ENCODE measurements at places on chromosomes 7 and 10.

DNA sequence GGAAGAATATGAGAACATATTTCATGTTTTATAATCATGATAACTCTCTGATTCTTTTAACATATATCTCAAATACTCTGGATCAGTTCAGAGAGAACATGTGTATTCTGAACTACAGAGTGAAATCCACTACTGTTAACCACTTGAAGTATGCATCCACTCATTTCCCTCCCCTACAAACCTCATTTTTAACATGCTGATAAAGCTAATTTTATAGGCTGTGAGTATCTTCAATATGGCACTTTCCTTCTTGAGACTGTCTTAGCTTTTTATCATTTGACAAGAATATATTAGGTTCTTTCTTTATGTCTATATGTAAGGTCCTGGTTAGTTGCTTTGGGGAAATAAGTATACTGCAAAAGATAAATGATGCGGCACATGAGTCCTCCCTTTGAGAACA is 154.8 kb downstream of the MLLT10 start:
- no peak for DNase-seq

- no peak for DNase-seq
Measured at GRCh38 chr10:29067161-29067560, 221.7 kb upstream of the LYZL1 start.

DNA sequence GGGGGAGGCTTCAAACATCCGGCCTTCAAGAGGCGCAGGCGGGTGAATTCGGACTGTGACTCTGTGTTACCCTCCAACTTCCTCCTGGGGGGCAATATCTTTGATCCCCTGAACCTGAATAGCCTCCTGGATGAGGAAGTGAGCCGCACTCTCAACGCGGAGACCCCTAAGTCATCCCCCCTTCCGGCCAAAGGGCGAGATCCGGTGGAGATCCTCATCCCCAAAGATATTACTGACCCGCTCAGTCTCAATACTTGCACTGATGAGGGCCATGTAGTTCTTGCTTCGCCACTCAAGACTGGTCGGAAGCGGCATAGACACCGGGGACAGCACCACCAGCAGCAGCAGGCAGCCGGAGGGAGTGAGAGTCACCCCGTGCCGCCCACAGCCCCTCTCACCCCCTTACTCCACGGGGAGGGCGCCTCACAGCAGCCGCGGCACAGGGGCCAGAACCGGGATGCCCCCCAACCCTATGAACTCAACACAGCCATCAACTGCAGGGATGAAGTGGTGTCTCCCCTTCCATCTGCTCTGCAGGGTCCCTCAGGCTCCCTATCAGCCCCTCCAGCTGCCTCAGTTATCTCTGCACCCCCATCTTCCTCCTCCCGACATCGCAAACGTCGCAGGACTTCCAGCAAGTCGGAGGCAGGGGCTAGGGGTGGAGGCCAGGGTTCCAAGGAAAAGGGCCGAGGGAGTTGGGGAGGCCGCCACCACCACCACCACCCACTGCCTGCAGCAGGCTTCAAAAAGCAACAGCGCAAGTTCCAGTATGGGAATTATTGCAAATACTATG is 1.1 kb downstream of the MEPCE start:
- peak; percentile 25 for DNase-seq

DNA sequence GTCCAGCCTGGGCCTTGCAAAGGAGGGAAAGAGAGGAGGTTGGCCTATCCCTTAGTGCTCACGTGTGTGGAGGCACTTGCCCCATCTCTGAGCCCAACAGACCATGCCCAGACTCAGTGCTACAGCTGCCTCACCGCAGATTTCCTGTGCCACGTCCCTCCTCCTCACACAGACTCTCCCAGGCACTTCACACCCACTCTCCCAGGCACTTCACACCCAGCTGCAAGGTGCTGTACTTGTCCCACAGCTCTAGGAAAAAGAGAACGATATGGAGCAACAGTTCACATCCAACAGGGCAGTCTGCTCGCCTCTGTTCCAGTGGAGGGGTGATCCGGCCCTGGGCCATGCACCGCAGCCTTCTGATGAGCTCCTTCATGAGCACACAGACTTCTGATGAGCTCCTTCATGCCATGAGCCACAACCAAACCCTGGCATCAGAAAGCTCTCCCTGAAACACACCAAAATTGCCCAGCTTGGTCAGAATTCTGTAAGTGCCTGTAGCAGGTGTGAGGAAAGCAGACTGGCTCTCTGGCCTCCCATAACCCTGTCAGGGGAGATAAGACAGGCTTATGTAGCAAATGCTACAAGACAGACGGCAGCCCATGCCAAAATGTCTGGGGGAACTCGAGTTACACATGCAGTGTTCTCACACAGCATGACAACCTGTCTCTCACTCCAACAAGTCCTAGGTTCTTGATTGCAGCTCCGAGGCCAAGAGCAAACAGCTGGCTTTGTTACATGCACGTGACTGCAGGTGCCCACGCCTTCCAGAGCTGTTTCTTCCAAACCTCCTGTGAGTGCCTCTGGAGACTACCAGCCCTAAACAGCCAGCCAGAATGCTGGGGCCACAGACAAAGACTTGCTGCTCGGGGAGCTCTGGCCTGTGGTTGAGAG is 348.5 kb downstream of the GRID1 start:
- DNase-seq, result no peak

GRCh38 chr7:16710651-16711050 is 42.9 kb upstream of the TSPAN13 start:
- DNase-seq, result no peak

DNA sequence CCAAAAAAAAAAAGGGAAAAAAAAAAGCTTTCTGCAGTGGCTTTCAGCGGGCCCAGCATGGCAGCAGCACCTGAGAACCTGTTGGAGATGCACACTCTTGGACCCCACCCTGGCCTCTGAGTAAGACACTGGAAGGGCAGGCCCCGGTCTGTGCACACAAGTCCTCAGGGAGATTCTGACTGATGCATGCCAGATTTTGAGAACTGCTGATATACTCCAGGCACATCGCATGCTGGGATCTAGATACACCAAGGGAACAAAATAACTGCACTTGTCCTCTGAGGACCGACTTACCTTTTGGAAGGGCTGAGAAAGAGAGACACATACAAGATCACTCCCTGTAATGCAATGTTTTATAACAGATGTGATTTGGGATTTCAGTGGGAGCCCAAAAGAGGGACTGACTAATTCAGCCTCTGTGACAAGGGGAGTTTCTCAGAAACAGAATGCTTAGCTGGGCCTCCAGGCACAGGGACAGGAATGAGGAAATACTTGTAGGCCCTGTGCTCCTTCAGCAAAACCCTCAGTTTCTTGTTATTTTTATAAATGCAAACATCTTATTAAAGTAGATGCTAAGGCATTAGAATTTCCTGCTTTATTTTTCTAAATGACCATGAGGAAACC is 8.2 kb downstream of the EGFR start:
- no peak for DNase-seq

- DNase-seq, result no peak
Measured at GRCh38 chr10:93028883-93029282, 31.7 kb upstream of the CYP26C1 start.
